ENCODE measurements at places on chromosomes 5 and 9. TPM values are rescaled to one million over a fixed set of nuclear protein-coding genes. Genes with fewer than 3 reads are reported as not detected.
A peak's percentile ranks its signal among the peaks of the same experiment; 100 is the strongest.

Gene INSL6
- total RNA-seq, result not detected

DNA sequence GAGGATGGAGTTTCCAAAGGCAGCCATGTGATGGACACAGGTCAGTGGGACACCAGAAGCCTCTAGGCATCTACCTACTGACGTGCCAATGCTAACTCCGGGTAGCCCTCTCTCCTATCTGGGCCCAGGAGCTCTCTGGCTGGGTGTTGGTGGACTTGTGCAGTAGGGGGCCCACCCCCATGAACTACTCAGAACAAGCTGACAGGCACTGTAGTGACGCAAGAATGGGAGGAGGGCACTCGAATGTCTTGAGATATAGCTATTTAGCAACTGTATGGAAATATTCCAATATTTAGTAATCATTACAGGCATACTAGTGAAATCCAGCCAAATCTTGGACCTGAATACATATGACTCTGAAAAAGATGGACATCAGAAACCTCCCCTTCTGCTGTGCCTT is 5.7 kb upstream of the DOCK2 start:
- no peak for DNase-seq

- peak; percentile 89 for DNase-seq
Observed at GRCh38 chr9:120928483-120929228, 2.1 kb upstream of the TRAF1 start.

Gene SUSD3
- total RNA-seq, result 4.6 TPM

DNA sequence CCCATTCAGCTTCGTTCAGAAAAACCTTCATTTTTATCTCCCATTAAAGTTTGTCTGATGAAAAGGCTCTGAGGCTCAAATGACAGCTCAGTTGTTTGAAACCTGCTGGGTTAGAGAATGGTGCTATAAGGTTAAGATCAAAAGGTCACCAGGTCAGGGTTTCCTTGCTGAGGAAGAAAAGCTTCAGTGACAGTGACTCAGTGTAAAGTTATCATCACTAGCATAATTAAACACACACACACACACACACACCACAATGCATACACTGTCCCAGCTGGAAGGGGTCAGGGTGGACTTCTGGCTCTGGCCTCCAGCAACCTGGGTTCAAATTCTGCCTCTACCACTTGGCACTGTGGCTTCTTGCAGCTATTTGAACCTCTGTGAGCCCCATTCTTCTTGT is 281.1 kb downstream of the DOCK8 start:
- DNase-seq, result no peak

- no peak for DNase-seq
Observed at GRCh38 chr5:157596487-157596886, 20.9 kb upstream of the ADAM19 start.

- no peak for DNase-seq
Observed at GRCh38 chr5:84524491-84524890, 139.8 kb upstream of the EDIL3 start.

- no peak for DNase-seq
Observed at GRCh38 chr5:1347571-1347970, 2.7 kb upstream of the CLPTM1L start.

Gene PCDHB15
- 9.8 TPM for total RNA-seq

DNA sequence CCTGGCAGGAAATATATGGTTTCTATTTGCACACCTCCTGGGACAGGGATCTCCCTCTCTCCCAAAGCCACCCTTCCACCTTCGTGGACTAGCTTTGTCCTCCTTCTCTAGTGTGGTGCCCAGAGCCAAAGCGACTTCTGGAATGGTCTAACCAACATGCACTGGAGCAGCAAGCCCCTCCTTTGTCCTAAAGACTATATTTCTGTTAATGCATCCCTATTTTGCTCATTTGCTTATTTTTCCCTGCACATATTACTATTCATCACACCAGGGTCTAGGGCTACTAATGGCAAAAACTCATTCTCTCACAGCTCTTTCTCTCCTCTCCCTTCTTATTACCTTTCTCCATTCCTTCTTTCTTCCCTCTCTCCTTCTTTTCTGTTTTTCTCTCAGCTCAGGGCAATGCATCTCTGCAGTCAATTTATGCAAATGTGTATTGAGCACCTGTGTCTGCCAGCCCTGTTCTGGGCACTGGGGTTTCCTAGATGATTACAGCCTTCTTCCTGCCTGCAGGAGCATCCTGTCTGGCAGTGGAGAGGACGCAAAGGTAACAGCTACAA is 2.8 kb upstream of the NEURL1B start:
- peak; percentile 49 for DNase-seq

All from endodermal cell (in vitro differentiated cells).